Kidney epithelial cell (primary cell): ENCODE measurements at places on chromosomes 1 and 21. TPM values are rescaled to one million over a fixed set of nuclear protein-coding genes. Genes with fewer than 3 reads are reported as not detected.

GRCh38 chr21:38325731-38326420 lies 69.1 kb downstream of the KCNJ15 start:
- no peak for DNase-seq

DNA sequence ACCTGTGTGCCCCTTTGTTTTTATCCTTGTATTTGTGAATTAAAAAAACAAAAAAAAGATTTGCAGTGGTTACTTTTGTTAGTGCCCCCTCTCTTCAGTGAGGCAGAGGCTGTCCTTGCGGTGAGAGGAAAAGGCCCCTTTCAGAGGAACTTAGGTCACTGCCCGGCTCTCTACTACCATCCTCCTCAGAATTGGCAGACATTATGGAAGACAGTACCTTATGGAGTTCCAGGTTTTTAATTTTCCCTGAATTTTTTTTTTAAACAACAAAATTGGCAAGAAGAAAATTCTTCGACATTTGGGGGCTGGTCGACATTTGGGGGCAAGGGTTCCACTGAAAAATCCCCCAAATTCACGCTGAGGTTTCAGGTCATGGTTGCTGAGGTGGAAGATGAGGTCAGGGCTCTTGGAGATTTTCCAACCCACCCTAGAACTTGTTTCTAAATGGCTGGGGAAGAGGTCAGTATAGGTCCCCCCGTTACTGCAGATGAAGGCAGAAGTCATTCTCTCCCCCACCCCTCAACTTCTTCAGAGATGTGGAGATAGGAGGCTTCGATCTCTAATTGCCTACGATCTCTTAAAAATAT lies 5.3 kb downstream of the RXFP4 start:
- DNase-seq, result no peak

- DNase-seq, result no peak
Measured at GRCh38 chr1:90381598-90381997, 335.5 kb downstream of the BARHL2 start.

DNA sequence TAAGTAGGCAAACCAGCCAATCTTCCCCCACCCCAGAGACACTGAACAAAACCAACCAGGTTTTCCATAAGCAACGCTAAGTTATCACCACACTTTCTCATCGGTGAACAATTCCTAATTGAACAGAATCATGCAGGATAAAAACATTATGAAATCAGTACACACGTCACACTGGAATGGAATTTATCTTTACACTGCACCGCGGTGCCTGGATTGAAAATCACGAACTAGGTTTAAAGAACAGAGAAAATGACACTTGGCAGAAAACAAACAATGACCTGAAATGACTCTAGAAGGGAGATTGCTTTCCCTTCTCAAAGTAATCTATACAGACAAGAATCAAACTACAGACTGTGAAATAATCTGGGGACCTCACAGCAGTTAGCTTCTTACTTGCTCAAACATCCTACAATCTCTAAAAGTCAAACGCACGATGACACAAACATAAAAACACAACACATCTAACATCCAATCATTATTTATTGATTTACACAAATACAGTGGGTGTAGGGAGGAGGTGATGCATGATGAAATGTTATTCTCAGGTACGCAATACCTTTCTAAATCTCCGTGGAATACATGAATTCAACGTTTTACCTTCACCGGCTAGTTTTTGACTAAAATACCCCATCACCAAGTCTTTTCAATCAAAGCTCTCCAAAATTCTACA lies 1.9 kb downstream of the EIF4G3 start:
- DNase-seq, result no peak

DNA sequence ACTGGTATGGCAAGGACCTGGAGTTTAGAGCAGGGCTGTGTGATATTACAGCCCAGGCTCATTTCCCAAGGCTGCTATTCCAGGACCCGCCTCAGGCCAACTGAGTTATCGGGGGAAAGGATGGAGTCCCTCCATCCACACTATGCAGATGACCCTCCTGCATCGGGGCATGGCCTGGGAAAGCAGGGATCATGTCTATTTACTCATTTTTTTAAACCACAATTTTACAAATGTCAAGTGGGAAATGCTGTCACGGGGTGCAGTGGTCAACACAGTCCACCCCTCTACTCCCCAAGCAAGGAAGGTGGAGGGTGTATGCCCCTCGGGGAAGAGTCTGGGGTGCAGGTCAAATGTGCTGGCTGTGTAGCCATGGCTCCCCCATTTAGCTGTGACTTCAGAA lies 6.1 kb upstream of the CLEC20A start:
- DNase-seq, result no peak

DNA sequence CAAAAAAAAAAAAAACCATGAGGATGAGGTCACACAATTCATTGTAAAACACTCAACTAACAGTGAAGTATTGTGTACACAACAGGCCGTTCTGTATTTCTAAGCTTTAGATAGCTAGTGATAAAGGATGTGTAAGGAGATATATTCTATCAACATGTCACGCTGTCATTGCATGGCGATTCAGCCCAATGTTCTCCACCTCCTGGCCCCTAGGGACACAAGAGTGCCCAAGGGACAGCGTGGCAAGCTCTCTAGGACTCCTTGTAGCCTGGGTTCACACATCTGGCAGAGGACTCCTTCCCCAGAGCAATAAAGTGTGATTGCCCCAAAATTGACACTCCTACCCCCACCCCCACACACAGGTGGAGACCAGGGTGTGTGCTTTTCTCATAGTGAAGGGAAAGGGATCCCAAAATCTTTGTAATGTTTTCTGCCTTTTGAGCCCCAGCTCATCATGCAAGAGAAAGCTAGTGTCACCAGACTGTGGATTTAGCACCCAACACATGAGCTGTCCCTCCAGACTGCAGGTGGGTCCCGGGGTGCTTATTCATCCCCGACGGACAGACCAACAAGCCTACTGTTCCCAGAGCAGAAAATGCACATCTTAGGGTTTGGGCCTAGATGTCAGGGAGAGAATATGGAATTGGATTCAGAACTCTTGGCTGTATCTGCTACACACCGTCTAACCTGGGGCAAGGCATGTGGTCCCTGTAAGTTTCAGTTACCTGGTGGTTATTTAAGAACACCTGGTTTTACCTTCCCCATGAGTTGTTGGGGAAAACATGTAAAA lies 11.5 kb downstream of the TMPRSS3 start:
- no peak for DNase-seq

DNA sequence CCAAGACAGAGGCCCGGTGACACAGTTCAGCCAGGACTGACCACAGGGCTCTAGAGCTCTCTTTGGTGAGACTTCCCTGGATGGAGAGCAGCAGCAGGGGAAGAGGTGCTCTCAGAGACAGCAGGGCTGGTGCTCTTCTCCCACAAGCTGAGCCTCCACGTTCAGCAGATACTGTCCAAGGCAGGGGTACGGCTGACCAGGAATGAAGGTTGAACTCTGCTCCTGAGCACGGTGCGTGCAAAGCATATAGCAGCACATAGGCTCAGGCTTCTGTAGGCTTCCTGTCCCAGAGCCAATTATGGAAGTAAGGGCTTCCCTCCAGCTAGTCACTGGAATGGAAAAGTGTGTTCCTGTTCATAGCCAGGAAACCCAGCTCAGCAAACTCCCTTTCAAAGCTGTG lies 23.9 kb downstream of the DMBX1 start:
- DNase-seq, result no peak

DNA sequence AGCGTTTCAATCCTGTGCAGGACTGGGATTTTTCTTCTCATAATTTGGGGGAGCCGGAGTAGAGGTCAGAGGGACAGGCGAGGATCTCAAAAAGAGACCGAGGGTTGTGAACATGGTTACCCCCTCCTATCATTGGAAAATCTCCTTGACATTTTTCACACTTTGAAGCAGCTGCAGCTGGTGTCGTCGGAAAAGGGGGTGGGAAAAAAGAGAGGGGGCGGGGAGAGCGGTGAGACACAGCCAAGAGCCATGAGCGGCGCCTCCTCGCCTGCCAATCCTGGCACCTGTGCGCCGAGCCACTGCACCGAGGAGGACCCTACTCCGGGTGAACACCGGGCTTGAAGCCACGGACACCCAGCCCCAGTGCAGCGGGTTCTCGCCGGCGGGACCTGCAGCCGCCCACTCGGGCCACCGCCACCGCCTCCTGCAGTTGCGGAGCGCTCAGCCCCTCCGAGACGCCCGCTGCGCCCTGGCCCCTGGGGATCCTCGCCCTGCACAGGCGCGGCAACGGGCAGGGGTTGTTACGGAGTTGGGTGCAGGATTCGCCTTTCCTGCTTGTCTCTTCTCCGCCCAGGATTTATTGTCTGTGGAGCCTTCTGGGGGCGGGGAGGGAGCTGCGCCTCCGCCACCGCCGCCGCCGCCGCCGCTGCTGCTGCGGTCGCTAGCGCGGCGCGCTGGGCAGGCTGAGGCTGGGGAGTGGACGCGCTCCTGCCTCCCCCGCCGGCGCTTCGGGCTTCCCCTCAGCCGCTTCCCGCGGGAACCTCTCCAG lies at the start of gene LRRC7:
Gene LRRC7, plus strand, starts transcription at position 271 of the 769 bp plus-strand sequence. CDS start 718 bp downstream, outside the sequence.
- no peak for DNase-seq

- DNase-seq, result no peak
Measured at GRCh38 chr1:6860401-6860800, 75.1 kb downstream of the CAMTA1 start.

GRCh38 chr1:6148497-6149241 lies 31.5 kb downstream of the CHD5 start:
- no peak for DNase-seq

DNA sequence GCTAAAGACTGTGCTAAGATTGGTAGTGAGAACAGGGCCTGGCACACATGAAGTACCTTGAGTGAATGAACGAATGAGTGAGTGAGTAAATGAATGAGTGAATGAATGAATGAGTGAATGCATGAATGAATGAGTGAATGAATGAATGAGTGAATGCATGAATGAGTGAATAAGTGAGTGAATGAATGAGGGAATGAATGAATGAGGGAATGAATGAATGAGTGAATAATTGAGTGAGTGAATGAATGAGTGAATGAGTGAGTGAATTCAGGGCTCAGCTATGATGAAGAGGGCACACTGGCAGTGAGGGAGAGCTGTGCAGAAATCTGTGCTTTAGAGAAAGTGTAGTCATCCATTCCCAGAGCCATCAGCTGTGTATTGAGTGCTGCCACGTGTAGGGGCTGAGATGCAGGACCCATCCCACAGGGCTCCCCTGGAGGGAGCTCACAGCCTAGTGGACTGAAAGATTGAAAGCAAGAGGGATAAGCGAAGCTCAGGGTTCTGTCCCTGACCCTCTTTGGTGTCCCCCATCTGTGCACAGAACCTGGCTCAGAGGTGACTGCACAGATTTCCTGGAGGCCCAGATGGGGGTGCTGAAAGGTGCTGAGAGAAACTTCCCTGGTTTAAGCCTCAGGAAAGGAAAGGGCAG lies 217.9 kb upstream of the VAMP3 start:
- no peak for DNase-seq

DNA sequence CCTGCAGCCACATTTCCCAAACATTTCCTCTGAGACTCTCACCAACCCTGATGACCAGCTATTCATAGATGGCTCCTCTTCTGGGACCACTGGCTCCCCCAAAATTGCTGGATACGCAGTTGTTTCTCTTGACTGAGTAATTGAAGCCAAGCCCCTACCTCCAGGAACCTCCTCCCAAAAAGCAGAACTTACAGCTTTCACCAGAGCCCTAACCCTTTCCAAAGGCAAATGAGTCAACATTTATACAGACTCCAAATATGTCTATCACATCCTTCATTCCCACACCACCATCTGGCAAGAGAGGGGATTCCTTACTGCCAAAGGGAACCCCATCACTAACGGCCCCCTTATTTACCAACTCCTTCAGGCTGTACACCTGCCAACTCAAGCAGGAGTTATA lies 20.3 kb upstream of the CA6 start:
- no peak for DNase-seq

- no peak for DNase-seq
Measured at GRCh38 chr1:116246174-116246573, 126.9 kb upstream of the ATP1A1 start.

- no peak for DNase-seq
Measured at GRCh38 chr1:84540759-84541158, 33.5 kb downstream of the CTBS start.

DNA sequence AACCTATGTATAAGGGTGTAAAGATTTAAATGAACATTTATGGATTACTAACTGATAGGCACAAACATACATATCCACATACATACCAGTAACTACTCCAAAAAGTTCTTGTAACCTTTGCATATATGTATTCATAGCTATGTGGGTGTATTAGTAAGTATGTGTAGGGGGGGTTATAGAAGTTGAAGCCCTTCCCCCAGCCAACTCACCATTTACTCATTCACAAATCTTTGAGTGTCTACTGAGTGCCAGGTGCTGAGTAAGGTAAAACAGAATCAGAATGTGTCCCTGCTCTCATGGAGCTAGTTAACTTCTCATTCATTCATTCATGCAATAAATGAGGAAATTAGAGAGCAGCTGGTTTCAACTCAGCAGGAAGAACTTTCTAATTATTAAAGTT lies 1.3 kb downstream of the C1orf146 start:
- no peak for DNase-seq

GRCh38 chr1:216600730-216601609 lies 122.3 kb downstream of the ESRRG start:
- no peak for DNase-seq

GRCh38 chr1:54945393-54945936 lies 35.0 kb upstream of the TMEM61 start:
- no peak for DNase-seq

GRCh38 chr1:112876315-112876714 lies 79.7 kb downstream of the SLC16A1 start:
- DNase-seq, result no peak

- no peak for DNase-seq
Measured at GRCh38 chr1:37478451-37478881, 4.1 kb downstream of the ZC3H12A start.

- DNase-seq, result peak; percentile 18
Measured at GRCh38 chr1:65209005-65209885, 61.2 kb downstream of the AK4 start.

- no peak for DNase-seq
Measured at GRCh38 chr1:222010306-222010705, 268.4 kb upstream of the DUSP10 start.

DNA sequence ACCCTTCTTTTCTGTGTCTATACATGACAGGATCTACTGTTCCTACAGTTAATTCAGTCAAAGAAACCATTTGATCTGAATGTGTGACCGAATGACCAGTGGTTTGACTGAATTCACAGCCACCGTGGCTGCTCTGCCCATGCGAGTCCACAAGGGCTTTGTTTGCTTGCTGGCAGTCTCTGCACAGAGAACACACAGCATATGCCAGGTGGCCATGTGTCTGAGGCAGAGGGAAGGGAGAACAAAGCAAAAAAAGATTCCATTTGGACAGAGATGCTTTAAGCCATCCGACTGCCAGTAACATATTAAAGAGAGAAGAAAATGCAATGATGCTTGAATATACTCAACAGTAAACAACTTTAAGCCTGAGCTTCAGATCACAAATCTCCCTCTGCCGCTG lies 737.8 kb upstream of the CXADR start:
- DNase-seq, result no peak

IGSF3 gene
- 34.8 and 39.0 TPM in 2 replicates for total RNA-seq

NPHS2 gene
- total RNA-seq, result 1.7 and 2.5 TPM in 2 replicates

SEMA6C gene
- total RNA-seq, result 6.9 and 9.9 TPM in 2 replicates

NBPF26 gene
- total RNA-seq, result 15.9 and 17.1 TPM in 2 replicates

PDE9A gene
- total RNA-seq, result 3.9 and 4.2 TPM in 2 replicates

RAD54L gene
- 2.9 and 6.1 TPM in 2 replicates for total RNA-seq

PLEKHG5 gene
- total RNA-seq, result 24.3 and 26.4 TPM in 2 replicates

CD53 gene
- total RNA-seq, result not detected in 2 replicates

COL24A1 gene
- 0.07 and 0.21 TPM in 2 replicates for total RNA-seq

INKA2 gene
- 1.2 and 3.0 TPM in 2 replicates for total RNA-seq
